ENCODE measurements at places on chromosomes 4 and X.

DNA sequence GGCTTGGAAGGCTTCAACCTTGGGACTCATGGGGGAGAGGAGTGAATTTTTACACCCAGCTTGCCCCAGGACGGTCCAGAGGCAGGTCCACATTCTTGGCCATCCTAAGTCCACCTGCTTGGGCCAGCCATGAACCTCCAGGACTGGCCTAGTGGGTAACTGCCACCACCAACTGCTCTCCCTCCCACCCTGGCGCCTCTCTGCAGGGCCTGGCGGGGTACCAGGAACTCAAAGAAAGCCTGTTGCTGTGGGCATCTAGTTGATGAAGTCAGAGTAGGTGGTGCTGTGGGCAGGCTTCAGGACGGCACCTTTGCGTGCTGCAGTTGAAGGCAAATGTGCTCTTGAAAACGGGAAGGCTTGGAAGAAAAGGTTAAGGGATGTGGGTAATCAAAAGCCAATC, 12.0 kb downstream of the BCOR start:
- DNase-seq: no peak

GRCh38 chrX:9163214-9163709, 129.3 kb upstream of the FAM9B start:
- DNase-seq: no peak

DNA sequence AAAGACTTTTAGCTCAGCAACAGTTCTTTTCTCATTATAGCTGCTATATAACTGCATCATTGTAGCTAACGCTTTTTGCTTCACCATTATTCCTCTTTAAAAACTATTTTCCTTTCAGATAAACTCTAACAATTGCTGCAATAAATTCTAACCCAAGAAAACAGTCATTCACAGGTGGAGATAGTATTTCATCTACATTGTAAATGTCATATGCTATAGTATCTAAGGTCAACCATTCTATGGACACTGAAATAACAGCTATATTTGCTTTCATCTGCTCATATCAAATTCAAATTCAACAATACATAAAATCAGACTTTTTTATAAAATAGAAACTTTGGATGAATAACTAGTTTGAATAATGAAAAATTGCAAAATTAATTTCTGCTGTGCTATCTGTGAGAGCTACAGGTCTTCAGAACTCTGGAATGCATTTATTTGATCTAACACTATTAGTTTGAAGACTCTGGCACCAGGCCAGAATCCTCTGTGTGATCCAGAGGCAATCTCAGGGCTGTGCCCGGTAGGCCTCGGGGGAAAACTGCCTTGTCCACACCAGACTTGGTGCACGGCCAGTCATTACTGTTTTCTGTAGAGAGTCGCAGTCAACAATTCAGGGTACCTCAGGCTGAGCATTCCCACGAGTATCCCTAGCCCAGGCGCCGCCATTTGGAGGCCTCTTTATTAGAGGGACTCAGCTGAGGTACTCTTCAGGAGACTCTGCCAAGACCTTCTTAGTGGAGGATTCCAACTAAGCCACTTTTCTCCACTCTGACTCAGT, 332.4 kb downstream of the SLC7A11 start:
- no peak for DNase-seq

DNA sequence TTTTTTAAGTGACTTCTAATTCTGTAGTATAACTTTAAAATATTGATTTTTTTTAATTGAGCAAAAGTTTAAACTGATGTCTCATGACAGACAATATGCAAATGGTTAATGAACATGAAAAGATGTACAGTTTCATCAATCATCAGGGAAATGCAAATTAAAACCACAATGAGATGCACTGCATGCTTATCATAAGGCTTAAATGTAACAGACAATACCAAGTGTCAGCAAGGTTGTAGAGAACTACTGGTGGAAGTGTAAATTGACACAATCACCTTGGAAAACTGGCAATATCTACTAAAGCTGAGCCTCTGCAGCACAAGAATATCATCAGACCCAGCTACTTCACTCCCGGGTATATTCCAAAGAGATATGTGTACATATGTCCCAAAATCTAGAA, 70.2 kb upstream of the DAPP1 start:
- no peak for DNase-seq

DNA sequence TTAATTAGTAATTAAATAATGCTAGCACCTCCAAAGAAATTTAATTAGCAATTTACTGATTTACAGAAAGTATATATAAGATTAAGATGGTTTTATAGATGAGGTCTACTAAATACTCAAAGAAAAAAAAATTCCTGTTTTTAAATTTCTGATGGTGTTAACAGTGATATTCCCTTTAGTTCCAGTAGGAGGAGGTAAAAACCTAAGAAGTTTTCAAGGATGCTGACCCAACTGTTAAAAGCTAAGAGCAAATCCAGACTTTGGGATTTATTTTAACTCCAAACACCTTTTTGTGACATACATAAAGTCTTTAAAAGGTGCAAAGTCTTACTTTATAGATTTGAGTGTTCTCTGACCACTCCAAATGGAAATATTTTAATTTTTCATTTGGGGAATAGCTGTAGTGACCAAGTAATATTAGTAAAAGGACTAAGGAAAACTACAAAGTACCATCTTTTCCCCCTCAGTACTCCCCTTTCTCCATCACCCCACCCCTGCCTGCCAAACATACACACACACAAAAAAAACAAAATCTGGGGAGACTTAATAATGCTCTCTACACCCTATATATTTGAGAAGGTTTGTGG, 34.2 kb upstream of the CSN1S1 start:
- DNase-seq: no peak

DNA sequence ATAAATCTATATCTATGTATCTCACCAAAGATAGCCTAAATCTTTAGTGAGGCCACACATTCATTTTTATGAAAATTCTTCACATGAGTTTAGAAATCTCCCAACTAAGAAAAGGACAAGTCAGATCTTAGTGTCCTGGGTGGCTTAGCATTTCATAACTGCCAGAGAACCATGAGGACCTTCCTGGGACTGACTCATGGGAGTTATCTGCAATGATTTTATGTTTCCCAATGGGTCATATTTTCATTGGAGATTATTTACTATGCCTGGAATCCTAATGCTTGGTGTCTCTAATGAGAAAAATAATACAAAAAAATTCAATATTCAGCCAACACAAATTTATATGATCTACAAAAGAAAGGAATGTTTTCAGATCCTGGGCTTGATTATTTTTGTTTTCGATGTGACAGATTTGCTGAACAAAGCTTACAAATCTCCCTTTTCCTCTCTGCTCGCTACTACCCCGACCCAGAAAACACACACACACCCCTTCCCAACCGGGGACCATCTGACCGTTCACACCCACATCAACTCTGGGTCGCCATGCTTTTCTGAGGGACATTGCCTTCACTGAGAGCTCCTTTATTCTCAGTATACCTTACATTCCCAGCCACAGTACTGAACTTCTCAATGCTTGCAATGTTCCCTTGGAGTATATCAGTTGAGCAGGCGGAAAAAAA, 40.1 kb downstream of the SORBS2 start:
- DNase-seq: no peak

GRCh38 chr4:8255698-8256441, 13.7 kb upstream of the HTRA3 start:
- peak; percentile 10 for DNase-seq

DNA sequence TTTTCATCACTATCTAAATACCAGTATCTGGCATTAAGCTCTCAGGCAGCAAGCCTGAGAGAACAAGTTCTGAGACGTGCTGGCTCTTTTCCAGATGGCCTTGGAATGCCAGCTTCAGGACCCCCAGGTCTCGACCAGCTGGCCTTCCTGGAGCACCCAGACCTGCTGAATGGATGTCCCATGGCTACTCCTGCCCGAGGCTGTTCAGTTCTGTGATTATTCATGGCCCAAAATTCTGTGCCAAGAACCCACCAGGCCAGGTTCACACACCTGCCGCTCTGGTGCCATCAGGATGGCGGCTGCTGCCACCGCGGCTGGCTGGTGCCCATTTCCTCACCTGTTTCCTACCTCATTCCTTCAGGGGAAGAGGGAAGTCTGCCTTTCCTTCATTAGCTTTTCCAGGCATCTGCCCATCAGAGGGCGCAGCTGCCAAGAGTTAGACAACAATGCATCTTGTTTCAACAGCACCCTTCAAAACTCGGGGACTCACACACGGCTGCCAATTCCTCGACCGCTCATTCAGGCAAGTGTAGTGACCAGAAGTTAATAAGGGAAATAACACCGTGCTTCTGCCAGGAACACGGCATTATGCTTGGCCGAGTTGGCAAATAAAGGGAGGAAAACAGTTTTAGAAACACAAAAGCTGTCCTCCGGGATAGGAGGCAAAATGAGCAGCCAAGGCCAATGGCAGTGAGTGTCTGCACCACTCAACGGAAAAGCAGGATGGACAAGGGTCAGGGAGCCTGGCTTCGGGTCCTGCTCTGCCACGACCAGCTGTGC, 173.8 kb downstream of the NSUN7 start:
- DNase-seq: no peak

- no peak for DNase-seq
Observed at GRCh38 chrX:46601283-46601682, 27.7 kb downstream of the CHST7 start.

GRCh38 chr4:26786916-26787315, 73.7 kb upstream of the STIM2 start:
- DNase-seq: no peak
